Temporal lobe (tissue), 4 donors: ENCODE measurements at places on chromosomes 5 and 9. TPM values are rescaled to one million over a fixed set of nuclear protein-coding genes. Genes with fewer than 3 reads are reported as not detected.

The PCDHGB1 gene
- 6.9 TPM for total RNA-seq

The XRCC4 gene
- 8.1 TPM for total RNA-seq

The ANKRD34B gene
- 0.25 TPM for total RNA-seq

The EPB41L4A gene
- 15.0 TPM for total RNA-seq

The MTX3 gene
- 13.5 TPM for total RNA-seq

The ANKHD1 gene
- 79.7 TPM for total RNA-seq

The MAMDC4 gene
- 7.1 TPM for total RNA-seq

The FAM120A gene
- total RNA-seq = 37.6 TPM

The ATG12 gene
- 51.9 TPM for total RNA-seq

The GLDC gene
- total RNA-seq = 14.8 TPM

The KIF27 gene
- total RNA-seq = 9.1 TPM

The ARHGEF28 gene
- total RNA-seq = 5.7 TPM

The ENC1 gene
- total RNA-seq = 755 TPM

The FOXD4L5 gene
- total RNA-seq = not detected

The PDE6A gene
- not detected for total RNA-seq

The CARTPT gene
- 0.74 TPM for total RNA-seq

The PHYKPL gene
- total RNA-seq = 10.8 TPM

The ARL14EPL gene
- total RNA-seq = not detected

The ZNF366 gene
- total RNA-seq = 1.5 TPM

The GNA14 gene
- 0.98 TPM for total RNA-seq

The ENTPD8 gene
- not detected for total RNA-seq

The GFRA3 gene
- not detected for total RNA-seq

The AIF1L gene
- 14.0 TPM for total RNA-seq

The RAD1 gene
- 25.1 TPM for total RNA-seq

The SPATA31E1 gene
- total RNA-seq = not detected

The TAF1L gene
- total RNA-seq = 0.25 TPM

The GDA gene
- total RNA-seq = 22.6 TPM
